ENCODE measurements at places on chromosomes 12 and 14.
A peak's percentile ranks its signal among the peaks of the same experiment; 100 is the strongest.

DNA sequence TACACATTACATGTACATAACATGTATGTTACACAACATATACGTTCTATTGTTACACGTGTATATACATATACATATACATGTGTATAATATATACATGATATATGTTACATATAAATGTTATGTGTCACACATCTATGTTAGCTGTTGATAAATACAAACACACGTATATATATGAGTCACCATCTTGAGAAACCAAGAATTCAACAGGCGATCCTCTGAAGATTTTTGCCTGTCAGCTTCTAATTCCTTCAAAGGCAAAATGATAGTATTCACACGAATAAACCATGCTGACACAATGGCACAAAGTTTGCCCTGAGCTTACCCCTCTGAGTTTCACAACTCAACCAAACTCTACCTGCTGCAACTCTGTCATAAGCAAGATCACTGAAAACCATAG lies 30.2 kb upstream of the TESC start:
- DNase-seq = no peak

DNA sequence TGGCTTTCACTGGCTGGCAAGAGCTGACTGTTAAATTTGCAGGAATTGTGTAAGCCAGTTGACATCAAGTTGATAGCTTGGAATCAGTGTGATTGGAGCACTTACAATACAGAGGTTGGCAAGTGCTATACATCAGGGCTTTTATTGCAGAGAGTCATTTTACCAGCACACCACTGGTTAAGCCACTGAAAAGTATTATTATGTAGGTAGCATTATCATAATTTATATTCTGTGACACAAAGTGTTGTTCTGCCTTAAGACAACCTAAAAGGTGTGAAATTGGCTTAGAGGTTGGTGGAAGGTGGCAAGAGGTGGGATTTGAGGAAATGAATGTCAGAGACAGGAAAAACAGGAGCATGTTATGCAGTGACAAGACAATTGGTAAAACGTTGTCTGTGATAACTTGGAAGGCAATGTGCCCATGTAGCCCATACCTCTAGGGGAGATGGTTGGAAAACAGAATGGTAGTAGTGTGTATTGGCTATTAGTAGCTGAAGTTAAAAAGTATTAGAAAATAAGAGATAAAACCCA lies 172.9 kb upstream of the PRICKLE1 start:
- DNase-seq = no peak

- DNase-seq = no peak
These were observed 321.9 kb downstream of the SYT1 start for GRCh38 chr12:79186506-79186905.

DNA sequence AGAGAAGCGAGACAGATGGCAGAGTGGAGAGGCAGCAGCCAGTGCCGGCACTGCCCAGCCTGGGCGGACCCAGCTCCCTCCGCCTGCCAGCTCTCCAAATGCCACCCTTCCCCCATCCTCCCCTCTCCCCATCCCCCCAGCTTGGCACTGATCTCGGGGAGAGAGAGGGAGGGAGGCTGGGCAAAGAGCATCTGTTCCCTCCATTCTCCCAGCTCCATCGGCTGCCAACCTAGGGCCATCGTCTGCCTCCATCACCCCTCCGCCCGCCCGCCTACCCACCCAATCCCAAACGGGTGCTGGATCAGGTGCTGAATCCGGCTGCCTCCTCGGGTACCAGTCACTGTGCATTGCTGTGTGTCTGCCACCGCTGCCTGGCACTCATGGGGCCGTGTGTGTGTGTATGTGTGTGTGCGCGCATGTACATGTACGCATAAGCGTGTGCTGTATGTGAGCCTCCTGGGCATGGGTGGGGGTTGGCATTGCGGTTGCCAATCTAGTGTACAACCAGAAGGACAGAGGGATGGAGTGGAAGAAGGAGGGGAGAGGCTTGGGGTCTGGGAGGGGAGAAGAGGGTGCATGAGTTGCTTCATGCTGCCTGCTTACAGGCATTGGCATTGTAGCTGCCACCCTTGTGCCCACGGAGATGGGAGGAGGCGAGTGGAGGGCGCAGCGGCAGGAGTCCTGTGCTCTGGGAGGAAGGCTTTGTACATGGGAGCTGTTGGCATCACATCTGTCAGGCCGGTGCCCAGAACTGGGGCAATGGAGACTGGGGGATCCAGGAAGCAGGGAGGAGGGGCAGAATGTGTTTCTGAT lies 38.4 kb downstream of the ZFHX2 start:
- DNase-seq = no peak

DNA sequence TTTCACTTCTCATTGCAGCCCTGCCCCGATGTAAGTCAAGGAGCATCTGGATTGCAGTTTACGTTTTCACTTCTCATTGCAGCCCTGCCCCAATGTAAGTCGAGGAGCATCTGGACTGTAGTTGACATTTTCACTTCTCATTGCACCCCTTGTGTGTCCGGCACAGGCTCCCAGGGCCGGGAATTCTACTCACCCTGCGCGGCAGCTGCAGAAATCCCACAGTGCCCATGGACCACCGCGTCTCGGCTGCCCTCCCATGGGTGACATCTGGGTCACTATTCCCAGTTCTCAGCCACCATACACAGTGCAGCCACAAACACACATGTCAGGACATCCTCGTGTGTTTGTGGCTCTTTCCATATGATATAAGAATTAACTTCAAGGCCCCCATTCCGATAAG lies 378.5 kb downstream of the ADGRD1 start:
- DNase-seq = peak; percentile 34

DNA sequence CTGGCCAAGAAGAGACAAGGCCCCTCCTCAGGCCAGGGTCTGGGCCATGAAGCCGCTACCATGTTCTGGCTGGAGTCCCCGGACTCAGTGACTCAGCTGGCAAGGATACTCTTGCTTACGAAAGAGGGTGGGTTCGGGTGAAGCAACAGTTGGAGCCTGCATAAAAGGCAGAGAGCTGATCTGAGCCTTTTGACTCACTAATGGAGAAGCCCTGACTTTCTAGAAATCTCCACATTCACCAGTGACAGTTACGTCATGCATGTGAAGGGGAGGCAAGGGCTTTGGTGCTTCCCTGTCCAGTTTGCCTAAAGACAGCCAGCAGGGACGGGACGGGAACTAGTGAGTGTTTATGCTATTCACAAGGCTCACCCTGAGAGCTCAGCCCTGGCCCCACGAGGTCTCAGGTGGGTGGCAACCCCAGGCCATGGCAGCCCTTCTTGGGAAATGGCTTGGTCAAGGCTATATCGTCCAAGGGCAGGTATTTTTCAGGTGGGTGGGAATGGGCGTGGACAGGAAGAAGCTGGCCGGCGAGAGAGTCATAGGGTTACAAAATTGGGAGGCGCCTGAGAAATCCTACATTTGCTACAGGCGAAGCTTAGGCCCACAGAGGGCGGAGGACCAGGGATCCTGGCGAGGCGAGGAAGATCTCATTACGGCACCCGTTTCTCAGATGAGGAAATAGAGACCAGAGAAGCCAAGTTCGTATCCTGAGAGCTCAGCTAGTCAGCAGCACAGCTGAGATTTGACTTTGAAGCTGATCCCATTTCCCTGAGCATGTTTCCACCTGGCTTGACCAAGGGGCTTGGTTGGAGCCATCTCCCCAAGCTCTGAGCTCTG lies 314.6 kb downstream of the BCL11B start:
- DNase-seq = peak; percentile 98

- DNase-seq = no peak
These were observed 175.2 kb upstream of the BCL2L14 start for GRCh38 chr12:11895421-11896078.

- no peak for DNase-seq
These were observed 8.4 kb downstream of the PAPLN start for GRCh38 chr14:73245480-73246325.

- no peak for DNase-seq
These were observed 7.8 kb downstream of the LRRK2 start for GRCh38 chr12:40232602-40233001.

- no peak for DNase-seq
These were observed 19.1 kb upstream of the DCP1B start for GRCh38 chr12:2023365-2023764.

DNA sequence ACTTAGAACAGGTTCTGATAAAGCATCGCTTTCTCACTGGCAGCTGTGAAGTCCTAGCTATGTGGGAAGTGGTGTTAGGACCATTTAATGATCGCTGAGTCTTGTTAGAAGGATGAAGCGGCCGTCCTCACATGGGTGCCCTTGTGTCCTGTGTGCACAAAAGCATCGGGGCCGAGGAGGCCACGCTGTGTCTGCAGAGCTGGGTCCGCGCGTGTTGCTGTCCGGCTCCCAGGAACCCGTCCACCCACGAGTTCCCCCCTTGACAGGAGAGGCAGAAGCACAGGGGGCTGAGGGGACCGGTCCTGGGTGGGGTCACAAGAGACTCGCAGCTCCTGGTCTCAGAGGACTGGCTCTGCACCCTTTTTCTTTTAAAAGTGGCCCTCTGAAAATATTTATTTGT lies 90.4 kb downstream of the ADGRD1 start:
- no peak for DNase-seq

DNA sequence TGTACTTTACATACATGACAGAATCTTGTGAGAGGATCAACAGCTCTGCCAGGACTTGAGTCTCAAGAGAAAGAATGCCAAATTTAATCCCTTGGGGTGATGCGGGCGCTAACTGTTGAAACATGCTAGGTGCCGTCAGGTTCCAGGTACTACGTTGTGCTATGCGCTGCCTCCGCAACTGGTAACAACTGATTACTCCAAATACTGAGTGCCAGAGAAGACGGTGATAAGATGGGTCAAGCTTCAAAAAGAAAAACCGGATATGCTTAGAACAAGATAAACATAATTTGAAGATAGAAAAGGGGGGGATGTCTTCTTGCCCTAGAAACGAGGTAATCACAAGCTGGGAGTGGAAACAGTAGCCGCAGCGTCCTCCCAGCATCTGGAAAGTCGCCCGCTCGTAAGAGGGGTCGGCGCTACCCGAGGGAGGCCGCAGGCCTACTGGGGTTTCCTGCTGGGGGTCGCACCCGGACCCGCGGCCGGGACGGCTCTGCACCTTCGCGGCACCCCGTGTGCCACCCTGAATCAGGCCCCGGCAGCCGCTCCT lies 678 bp downstream of the ZBTB25 start:
- no peak for DNase-seq

GRCh38 chr12:3988519-3989217 lies 115.5 kb upstream of the PARP11 start:
- no peak for DNase-seq

- no peak for DNase-seq
These were observed 27.2 kb upstream of the MLXIP start for GRCh38 chr12:122051231-122051876.

- DNase-seq = no peak
These were observed 9.7 kb downstream of the SLC4A8 start for GRCh38 chr12:51434305-51434704.

DNA sequence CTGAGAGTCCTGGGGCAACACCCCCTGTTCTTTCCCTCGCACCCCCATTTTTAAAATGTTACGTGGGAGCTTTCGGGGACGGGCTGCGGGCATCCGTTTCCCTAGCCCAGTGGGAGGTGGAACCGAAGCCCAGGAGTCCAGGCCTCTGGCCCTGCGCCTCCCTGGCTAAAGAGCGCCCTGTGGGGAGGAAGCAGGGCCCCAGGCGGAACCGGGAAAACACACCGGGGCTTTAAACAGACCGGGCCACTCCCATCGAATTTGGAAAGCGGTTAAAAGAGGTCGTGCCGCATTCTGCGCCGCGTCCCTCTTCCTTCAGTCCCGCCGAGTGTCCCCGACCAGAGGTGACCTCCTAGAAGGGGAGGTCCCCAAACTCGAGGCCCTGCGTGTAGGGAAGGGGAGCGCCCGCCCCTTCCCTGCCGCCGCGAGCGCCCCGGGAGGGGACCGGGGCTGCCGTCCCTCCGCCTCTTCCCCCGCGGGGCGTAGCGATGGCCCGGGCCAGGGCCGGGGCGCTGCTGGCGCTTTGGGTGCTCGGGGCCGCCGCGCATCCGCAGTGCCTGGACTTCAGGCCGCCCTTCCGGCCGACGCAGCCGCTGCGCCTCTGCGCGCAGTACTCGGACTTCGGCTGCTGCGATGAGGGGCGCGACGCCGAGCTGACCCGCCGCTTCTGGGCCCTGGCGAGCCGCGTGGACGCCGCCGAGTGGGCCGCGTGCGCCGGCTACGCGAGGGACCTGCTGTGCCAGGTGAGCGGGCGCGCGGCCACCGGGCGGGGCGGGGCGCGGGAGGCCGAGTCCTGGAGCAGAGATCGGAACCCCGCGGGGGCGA lies at the start of gene HHIPL1:
HHIPL1 (plus strand) TSS at position 407 of the 822 bp plus-strand sequence; CDS start at position 486, 79 bp downstream.
- DNase-seq = no peak

DNA sequence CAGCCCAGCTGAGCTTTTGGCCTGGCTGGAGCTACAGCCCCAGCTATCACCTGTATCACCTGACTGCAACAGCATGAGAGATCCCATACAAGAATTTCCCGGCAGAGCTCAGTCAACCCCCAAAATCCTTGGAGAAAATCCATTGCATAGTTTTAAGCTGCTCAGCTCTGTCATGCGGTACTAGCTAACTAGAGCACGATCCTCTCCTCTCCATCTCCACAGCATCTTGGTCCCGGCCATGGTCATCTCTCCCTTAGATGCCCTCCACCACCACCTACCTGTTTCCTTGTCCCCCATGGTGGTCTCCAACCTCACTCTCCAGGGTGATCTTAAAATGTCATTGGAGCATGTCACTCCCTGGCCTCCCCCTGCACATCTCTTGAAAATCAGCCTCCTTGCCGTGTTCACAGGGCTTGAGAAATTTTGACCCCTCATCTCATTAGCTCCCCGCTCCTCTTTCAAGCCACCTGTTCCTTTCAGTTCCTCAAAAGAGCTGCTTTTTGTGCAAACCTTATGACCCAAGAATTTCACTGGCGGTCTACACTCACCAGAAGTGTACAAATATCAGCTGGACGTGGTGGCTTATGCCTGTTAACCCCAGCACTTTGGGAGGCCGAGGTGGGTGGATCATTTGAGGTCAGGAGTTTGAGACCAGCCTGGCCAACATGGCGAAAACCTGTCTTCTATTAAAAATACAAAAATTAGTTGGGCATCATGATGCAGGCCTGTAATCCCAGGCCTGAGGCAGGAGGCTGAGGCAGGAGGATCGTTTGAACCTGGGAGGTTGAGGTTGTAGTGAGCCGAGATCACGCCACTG lies 8.1 kb upstream of the CLMN start:
- no peak for DNase-seq

Data from vagina (tissue), 2 donors.